Omental fat pad (tissue), 4 donors: ENCODE measurements at places on chromosomes 7 and 10. TPM values are rescaled to one million over a fixed set of nuclear protein-coding genes. Genes with fewer than 3 reads are reported as not detected.

CUX1 gene
- 82.6 TPM for total RNA-seq

WNT8B gene
- total RNA-seq: not detected

CTAGE15 gene
- 0.79 TPM for total RNA-seq

C7orf57 gene
- total RNA-seq: not detected

- no peak for DNase-seq
These were observed 162.7 kb downstream of the PLCE1 start for GRCh38 chr10:94156453-94156852.

DNA sequence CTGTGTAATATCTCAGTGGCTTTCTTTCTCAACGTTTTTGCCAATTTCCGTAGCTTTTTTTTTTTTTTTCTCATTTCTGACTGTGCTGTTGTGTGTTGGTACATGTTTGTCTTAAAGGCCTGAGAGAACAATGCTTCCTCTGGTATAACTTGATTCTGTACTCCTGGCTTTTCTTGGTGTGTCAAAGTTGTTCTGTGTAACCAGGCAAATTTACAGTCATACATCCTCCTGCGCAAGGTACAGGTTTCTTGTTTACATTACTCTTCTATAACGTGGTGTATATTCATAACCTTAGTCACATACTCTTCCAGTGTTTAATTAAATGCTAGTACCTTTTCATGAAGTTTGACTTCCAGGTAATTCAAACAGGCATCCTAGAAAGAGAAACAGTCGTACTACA lies 8.3 kb upstream of the ARHGAP12 start:
- DNase-seq: no peak
